Stimulated activated CD8-positive, alpha-beta memory T cell treated with anti-CD3 and anti-CD28 coated beads, Interleukin-4, amount 100 ng/mL, for 1 hour (primary cell): ENCODE measurements at places on chromosomes 11 and 22.

DNA sequence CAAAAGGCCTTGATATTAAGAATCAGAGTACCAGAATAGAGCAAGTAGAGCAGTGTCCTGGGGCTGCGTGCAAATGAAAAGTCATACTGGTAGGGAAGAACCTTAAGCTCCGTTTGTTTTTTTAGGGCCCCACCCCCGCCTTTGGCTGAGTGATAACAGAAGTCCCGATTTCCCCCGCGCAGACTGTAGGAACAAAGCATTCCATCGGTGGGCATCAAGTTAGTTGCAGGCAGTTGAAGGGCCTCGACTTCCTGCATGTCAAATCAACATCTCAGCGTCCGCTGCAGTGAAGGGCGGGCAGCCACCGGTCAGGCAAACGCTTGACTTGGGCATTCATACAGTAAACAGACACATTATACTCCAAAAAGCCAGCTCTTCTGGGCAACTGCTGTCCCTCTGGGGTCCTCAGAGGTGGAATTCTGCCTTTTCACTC is 11.7 kb downstream of the LRP4 start:
- no peak for DNase-seq

- no peak for DNase-seq
These were observed 29.3 kb downstream of the CELF1 start for GRCh38 chr11:47523490-47524225.

- DNase-seq, result no peak
These were observed 724.2 kb downstream of the BRD1 start for GRCh38 chr22:49103314-49104059.

- peak; percentile 50 for DNase-seq
These were observed 170.2 kb downstream of the BRD1 start for GRCh38 chr22:49657275-49657973.

DNA sequence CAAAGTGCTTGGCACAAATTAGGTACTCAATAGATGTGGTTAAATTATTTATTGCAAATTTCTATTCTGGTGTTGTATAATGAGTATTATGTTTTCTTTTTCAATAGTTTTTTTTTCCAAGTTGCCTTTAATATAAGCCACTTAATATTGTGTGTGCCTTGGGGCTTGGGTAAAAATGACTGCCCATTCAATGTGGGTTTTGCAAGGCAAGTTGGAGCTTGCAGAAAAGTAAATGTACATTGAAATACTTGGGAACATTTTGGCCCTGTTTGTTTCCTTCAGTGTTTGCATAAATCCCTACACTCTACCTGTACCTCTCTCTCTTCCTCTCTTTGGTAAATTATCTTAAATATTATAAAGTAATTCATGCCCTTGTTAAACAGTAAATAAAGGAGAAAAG is 2.1 kb upstream of the CCDC81 start:
- no peak for DNase-seq

DNA sequence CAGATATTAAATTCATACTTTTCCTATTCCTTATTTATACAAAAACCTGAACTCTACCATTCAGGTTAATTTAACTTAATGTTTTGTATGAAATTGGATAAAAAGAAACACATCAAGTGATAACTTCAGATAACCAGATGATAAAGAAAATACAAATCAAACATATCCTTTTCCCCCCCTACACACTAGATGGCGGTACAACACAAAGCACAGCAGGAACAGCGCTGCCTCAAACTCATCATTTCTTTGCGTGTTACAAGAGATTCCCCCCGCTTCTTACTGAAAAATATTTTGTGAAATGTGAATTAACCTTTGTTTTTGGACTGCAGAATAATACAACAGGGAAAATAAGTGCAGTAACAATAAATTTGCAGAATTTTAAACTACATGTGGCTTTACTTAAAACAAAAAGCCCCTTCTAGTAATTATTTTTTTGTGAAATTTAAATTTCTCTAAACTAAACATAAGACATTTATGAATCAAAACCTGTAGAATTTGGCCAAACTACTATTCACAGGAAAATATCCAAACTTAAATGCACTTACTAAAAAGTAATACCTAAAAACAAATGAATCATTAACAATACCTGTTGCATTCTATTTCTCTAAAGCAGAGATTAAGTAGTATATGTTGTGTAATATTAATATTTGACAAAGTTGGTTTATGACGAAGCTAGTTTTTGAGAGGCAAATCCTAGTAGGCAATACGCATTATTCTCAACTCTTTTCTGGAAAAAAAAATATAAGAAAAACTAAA is 74.4 kb downstream of the ARHGAP32 start:
- no peak for DNase-seq
